ENCODE measurements at places on chromosomes 12 and 14.

GRCh38 chr12:116160231-116160630 is 117.3 kb downstream of the MED13L start:
- DNase-seq = no peak

DNA sequence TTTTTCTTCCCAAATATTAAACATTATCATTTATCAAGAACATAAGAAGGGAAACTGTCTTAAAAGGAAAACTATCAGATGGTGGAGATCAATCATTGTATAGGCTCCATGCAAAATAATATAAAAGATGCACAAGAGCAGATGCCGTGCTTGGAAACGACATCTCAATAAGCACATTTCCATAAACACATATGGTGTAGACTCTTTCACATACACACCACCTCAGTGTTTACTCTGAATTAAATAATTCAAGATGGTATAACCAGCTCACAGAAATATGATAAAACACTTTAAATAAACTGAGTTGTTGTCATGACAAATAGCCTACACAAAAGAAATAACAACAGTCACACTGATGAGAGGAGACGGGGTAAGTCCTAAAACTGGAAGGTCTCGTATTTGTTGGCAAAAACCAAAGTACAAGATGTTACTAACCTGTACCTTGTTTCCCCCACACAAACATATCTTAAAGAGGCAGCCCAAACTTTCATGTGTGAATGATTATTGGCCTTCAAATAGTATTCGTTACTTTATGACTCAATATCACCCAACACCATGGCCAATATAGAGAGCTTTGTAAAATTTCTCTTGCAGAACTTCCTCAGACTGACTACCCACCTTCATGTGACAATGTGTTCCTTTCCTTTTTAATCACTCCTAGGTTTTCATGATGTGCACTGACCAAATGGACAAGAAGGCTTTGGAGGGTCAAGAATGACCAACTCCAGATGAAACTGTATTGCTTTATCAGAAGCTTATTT is 48.6 kb upstream of the TMPO start:
- DNase-seq = no peak

GRCh38 chr12:9143137-9143536 is 27.4 kb upstream of the A2M start:
- no peak for DNase-seq

GRCh38 chr14:50225974-50226297 is 5.4 kb downstream of the SOS2 start:
- DNase-seq = no peak

- no peak for DNase-seq
Measured at GRCh38 chr12:41604830-41605229, 416.7 kb downstream of the PDZRN4 start.

- no peak for DNase-seq
Measured at GRCh38 chr12:5758347-5758746, 186.7 kb downstream of the ANO2 start.

GRCh38 chr14:28102001-28102400 is 664.6 kb upstream of the FOXG1 start:
- DNase-seq = no peak

DNA sequence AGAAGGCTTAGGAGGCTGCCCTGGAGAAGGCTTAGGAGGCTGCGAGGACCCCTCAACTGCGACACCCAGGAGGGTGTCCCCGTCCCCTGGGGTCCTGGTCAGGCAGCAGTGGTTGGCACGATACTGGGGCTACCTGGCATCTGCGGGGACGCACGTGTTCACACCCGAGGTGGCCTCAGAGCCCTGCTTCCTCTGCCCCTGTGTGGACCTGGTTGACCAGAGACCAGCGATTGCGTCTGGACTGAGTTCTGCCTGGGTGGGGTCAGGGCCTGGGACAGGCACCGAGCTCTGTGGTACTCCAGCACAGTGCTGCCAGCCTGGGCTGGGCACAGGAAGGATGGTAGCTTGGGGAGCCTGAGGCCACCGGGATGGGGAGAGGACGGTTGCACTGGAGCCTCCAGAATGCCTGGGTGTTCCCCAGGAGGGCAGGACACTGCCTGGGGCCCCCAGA is 735 bp downstream of the ASPG start:
- DNase-seq = no peak

DNA sequence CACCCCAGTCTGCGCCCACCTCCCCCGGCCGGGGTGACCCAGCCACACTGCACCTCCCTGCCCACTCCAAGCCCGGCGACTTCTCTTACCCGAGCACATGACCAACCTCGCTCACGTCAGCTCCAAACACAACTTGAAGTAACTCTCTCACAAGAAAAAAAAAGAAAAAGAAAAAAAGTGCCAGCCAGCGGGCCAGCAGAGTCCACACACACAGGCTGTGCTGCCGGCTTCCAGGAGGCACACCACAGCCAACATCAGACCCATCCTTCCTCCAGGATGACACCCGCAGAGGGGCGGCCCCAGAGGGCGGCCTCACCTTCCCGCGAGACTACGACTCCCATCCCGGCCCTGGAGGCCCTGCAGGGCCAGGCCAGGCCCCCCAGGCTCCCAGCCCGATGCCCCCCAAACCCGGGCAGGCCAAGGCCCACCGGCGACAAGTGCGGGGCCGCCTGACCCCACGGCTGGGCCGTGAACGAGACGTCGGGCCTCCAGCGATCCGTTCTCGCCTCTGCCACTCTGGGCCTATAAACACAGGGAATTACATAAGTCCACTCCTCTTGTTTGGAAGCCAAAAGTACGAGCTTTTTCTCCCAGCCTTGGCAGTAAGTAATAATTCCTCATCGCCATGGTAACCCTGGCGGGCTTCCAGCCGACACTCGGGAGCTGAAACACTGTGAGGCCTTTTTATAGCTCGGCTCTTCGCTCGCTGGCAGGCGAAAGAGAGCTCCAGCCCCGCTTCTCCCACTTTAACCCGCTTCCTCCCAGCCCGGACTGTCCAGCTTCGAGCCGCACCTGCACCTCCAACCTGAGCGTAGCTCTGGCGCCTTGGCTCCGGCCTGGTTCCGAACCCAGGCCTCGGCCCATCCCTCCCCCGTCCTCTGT is 49.1 kb downstream of the NCOR2 start:
- DNase-seq = no peak

- no peak for DNase-seq
Measured at GRCh38 chr12:114898159-114898558, 214.2 kb upstream of the TBX3 start.

DNA sequence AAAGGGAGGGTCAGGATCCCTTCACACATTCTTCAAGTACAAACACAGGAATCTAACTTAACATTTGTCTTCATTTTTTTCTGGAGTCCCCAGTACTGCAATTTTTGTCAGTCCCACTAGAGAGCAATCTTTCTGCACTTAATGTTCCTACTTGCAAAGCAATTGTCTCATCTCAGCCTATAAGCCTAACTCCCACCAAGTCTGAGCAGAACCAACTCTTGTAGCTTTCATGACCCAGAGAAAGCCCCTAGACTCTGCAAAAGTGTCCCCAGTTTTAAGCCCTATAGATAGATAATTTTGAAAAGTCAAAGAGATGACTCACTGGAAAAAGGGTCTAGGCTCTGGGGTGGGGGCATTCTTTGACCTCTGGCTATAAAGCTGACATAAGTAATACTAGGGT is 1.8 kb upstream of the ZBTB39 start:
- no peak for DNase-seq

DNA sequence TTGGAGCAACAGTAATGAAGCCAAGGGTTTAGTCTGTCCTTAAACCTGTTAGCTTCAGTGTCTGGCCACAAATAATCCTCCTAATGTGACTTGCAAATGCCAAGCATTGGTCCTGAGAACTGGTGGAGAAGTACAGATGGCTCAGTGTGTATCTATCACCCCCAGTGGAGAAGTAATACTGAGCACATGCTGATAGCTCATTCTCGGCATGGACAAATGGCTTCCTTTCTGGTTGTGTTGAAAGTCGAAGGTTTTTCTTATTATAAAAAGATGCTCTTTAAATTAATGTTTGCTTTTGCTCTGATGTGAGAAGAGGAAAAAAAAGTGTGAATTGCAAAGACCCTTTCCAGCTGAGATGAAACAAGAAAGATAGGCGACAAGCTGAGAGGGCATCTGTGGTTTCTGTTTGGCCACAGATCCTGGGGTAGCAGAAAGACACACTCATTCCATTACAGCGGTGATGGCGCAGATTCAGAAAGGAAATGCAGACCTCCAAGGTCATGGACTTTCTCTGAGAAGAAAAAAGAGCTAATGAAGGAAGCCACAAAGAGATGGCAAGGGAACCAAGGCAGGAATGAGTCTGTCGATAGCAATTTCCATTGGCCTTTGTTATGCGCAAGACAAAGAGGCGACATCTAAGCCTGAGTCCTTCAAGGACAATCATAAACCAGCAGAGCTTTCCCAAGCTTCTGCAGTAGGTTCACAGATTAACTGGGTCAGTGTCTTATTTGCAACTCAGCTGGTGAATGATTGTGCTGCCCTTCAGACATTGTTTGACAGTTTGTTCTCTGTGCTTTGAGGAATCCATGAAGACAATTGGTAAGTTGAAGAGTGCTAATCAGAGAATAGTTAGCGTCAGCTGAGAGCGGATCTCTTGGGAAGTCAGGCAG is 155.5 kb upstream of the RGS6 start:
- DNase-seq = no peak

GRCh38 chr12:89678225-89678624 is 30.4 kb downstream of the ATP2B1 start:
- DNase-seq = no peak

GRCh38 chr12:124928095-124928911 is 13.9 kb upstream of the UBC start:
- DNase-seq = no peak

DNA sequence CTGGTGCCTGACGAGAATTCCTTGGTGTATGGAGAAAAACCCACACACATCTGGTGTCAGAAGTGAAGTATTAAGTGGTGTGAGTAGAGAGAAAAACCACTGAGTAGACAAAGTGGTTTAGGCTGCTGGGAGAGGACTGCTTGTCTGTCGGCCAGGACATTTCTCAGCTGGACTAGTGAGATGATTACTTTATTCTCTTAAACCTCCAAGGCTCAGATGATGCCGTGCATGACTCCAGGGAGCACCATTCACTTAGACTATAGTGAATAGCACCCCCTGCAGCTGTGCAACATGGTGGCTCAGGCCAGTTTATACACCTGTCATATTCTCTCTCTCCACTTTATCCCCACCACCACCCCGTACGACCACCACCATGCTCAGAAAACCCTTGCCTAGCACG is 28.5 kb upstream of the NFYB start:
- DNase-seq = no peak

GRCh38 chr14:73887694-73888459 is 1.2 kb downstream of the ZNF410 start:
- no peak for DNase-seq

DNA sequence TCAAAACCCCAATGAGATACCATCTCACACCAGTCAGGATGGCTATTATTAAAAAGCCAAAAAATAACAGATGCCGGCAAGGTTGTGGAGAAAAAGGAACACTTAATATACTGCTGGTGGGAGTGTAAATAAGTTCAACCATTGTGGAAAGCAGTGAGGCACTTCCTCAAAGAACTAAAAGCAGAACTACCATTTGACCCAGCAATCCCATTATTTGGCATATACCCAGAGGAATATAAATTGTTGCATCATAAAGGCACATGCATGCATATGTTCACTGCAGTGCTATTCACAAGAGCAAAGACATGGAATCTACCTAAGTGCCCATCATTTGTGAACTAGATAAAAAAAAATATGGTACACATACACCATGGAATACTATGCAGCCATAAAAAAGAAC is 59.9 kb downstream of the MGST1 start:
- DNase-seq = no peak

- DNase-seq = no peak
Measured at GRCh38 chr14:105889666-105890473, 363.5 kb downstream of the TMEM121 start.

DNA sequence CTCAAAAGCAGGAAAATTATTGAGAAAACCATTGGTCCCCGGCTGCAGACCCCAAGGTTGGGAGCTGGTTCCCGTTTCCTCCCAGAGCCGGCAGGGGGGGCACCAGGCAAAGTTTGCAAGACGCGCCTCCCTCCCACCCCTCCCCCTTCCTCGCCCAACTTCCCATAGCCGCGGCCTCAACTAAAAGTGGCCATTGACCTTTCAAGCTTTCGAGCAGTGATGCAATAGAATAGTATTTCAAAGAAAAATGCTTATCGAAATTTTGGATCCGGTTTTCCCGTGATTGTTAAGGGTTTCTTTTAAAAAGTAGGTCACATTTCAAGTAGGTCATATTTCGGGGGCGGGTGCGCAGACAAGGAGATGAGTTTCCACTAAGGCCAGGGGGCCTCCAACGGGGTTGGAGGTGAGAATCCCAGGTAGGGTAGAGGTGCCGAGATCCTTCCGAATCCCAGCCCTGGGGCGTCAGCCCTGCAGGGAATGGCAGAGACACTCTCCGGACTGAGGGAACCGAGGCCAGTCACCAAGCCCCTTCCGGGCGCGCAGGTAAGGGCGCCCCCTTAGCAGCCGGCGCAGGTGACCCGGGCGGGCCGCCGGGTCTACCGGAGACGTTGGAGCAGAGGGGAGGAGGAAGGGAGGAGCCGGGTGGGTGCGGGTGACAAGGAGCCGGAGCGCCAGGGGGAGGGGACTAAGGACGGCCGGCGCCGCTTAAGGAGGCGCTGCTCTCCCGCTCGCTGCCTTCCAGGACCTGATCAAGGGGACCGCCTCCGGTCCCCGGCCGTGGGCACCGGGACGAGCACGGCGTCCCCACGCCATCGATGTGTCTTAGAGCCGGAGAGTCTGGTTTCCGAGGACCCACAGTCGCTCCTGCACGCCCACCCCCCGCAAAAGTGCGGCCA is 2.6 kb upstream of the SOCS2 start:
- DNase-seq = no peak

DNA sequence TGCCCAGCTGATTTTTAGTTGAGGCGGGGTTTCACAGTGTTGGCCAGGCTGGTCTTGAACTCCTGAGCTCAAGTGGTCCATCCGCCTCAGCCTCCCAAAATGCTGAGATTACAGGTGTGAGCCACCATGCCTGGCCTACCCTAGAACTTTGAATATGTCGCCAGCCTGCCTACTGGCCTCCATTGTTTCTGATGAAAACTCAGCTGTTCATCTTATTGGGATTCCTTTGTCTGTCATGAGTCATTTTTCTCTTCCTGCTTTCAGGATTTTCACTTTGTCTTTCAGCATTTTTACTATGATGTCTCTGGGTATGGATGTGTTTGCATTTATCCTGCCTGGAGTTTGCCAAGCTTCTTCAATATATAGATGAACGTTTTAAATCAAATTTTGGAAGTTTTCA is 8.1 kb upstream of the B3GNT4 start:
- no peak for DNase-seq

DNA sequence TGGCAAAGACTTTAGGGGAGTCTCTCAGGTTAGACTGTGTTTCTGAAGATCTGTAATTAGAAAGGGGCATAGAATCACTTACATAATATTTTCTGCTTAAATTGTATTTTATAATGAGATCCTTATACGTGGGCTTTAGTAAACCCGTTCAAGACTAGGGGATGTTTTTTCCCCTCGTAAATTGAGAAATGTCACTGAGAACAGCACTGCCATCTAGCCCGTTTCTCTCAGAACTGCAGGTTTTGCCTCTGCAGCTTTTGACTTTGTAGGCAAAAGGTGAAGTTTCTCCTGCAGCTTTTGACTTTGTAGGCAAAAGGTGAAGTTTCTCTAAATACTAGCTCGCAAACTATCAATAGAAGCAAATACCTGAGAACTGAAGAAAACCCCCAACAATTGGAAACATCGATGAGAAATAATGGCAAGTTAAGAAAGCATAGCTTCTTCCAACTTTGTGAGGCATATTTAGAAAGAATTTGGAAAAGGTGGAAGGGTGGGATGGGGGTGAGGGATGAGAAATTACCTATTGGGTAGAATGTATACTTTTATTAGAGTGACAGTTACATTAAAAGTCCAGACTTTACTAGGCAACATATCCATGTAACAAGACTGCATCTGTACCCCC is 9.9 kb upstream of the ASPG start:
- no peak for DNase-seq

Data from GM12864 (cell line).